Posterior vena cava (tissue), 2 donors: ENCODE measurements at places on chromosomes 7 and 10. TPM values are rescaled to one million over a fixed set of nuclear protein-coding genes. Genes with fewer than 3 reads are reported as not detected.

WIPF3 gene
- total RNA-seq: 21.4 TPM

INHBA gene
- total RNA-seq: 71.2 TPM

WDR86 gene
- total RNA-seq: 6.2 TPM

PPP1R3A gene
- total RNA-seq: not detected

PPP1R17 gene
- not detected for total RNA-seq

NPY4R2 gene
- total RNA-seq: not detected

SND1 gene
- 135 TPM for total RNA-seq

GJC3 gene
- not detected for total RNA-seq

SFMBT2 gene
- 12.4 TPM for total RNA-seq

TMEM225B gene
- 2.0 TPM for total RNA-seq

SFTPA1 gene
- total RNA-seq: 0.83 TPM

ADARB2 gene
- total RNA-seq: not detected

RBM17 gene
- total RNA-seq: 58.9 TPM

WNT16 gene
- not detected for total RNA-seq

LIPM gene
- not detected for total RNA-seq

C10orf67 gene
- not detected for total RNA-seq

KCNH2 gene
- 37.3 TPM for total RNA-seq

LAMB4 gene
- total RNA-seq: not detected

FZD1 gene
- 25.4 TPM for total RNA-seq

NPC1L1 gene
- total RNA-seq: 0.14 TPM

ANXA8L1 gene
- not detected for total RNA-seq

FFAR4 gene
- total RNA-seq: 0.14 TPM

LBX1 gene
- not detected for total RNA-seq

NKX1-2 gene
- not detected for total RNA-seq

FUOM gene
- 17.6 TPM for total RNA-seq

EN2 gene
- total RNA-seq: 0.19 TPM

CUZD1 gene
- total RNA-seq: 0.48 TPM

CH25H gene
- total RNA-seq: 2.3 TPM

ZP3 gene
- total RNA-seq: 21.5 TPM

SEC31B gene
- total RNA-seq: 9.5 TPM

ABCC2 gene
- total RNA-seq: 3.3 TPM

ANKRD16 gene
- total RNA-seq: 4.5 TPM

FKBP9 gene
- total RNA-seq: 163 TPM

ENO4 gene
- total RNA-seq: not detected

RNF32 gene
- total RNA-seq: not detected

NFE2L3 gene
- total RNA-seq: 2.0 TPM

PRPS1L1 gene
- total RNA-seq: not detected

CNOT4 gene
- total RNA-seq: 28.2 TPM

ST7 gene
- 16.2 TPM for total RNA-seq

DENND2A gene
- 26.4 TPM for total RNA-seq

ACSM6 gene
- total RNA-seq: not detected

GALNT11 gene
- total RNA-seq: 35.8 TPM

AQP1 gene
- 422 TPM for total RNA-seq

PNLIPRP3 gene
- not detected for total RNA-seq

ABCB1 gene
- total RNA-seq: 1.3 TPM
